ENCODE measurements at places on chromosomes 2 and 18.

GRCh38 chr2:105604938-105605337, 139.8 kb upstream of the NCK2 start:
- no peak for DNase-seq

DNA sequence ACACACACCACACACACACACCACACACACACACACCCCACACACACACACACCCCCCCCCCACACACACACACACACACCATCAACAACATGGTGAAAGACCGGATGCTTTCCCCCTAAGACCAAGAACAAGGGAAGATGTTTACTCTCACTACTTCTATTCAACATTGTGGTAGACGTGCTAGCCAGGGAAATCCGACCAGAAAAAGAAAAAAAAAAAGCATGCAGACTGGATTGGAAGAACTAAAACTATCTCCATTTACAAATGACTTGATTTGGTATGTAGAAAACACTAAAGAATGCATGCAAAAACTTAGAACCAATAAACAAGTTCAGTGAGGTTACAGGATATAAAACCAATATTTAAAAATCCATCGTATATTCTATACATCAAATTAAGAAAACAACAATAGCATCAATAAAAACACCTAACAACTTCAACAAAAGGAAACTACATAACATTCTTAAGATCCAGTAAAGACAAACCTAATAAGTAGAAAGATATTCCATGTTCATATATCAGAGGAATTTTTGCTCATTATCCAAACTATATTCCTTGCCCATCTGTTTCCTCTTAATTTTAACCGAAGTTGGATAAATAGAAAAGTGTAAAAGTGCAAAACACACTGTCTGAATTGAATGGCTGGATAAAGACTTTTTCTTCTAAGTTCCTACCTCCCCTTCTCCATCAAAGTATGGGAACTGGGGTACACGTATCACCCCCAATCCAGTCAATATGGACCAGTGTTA, 51.5 kb upstream of the RNU4ATAC start:
- no peak for DNase-seq

- no peak for DNase-seq
These were observed 15.9 kb downstream of the POLI start for GRCh38 chr18:54284981-54285785.

DNA sequence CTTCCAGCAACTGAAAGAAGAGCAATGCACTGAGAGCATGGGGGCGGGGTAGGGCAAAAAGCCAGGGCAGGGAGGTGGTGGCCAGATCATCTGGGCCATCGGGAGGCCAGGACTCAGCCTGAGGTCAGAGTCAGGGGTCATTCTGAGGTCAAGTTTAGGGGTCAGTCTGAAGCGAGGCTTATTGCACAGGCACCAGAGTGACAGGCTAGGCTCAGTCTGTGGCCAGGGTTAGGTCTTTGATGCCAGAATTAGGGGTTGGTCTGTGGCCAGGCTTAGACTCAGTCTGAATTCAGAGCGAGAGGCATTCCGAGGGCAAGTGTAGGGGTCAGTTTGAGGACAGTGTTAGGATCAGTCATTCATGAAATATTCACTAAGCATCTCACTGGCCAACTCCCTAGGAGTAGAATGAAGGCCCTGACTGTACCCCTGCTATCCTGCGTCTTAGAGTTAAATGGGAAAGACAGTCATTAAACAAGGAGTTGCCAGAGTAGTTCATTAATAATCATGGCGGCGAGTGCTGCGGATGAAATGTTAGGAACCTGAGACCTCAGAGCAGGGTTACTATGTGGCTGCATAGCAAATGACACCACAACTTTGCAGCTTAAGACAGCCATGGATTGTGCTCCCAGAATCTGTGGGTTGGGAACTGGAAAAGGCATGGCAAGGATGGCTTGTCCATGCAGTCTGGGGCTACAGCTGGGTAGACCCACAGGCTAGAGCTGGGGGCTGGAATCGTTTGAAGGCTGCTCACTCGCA, 198.7 kb downstream of the CYP26B1 start:
- DNase-seq: no peak

- no peak for DNase-seq
These were observed 111.6 kb upstream of the LMAN1 start for GRCh38 chr18:59470561-59471121.

DNA sequence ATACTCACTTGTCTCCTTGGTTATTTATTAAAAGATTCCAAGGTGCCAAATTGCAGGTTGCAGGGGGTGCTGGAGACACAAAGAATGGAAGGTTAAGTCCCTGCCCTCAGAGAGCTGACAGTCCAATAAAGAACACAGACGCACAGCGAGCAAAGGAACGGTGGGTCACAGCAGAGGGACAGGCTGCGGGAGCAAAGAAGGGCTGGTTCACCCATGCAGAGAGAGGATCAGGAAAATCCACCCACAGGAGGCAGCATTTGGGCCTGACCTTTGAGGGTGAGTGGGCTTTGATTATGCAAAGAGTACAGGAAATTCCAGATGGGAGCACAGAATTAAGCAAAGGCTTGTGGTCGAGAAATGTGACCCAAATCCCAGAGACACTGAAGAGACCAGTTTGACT, 45.0 kb downstream of the ZBTB7C start:
- no peak for DNase-seq

DNA sequence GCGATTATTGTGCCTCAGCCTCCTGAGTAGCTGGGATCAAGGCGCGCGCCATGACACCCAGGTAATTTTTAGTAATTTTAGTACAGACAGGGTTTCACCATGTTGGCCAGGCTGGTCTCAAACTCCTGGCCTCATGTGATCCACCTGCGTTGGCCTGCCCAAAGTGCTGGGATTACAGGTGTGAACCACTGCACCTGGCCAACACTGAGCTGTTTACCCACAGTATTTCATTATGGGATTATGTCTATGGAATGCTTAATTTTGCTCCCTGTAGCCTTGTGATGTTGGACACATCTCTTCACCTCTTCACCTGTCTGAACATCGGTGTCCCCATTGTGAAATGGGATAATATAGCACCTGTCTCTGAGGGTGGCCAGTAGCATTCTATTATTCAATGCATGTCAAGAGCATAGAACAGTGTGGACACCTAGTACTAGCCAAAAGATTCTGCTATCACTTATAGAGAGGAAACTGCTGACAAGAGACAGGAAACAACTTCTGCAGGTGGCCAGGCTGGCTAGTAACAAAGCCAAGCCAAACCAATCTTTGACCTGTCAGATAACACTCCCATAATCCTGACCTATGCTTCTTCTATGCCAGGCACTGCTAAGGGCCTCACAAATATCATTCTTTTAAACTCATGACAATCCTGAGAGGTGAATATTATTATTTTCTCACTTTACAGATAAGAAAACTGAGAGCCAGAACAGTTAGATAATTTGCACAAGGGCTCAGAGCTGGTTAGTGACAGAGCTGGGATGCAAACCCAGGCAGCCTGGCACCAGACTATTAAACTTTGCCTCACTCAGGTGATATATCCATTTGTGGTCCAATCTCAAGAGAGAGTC, 29.4 kb upstream of the REEP1 start:
- no peak for DNase-seq

- no peak for DNase-seq
These were observed 3.7 kb downstream of the DYM start for GRCh38 chr18:49456794-49457193.

DNA sequence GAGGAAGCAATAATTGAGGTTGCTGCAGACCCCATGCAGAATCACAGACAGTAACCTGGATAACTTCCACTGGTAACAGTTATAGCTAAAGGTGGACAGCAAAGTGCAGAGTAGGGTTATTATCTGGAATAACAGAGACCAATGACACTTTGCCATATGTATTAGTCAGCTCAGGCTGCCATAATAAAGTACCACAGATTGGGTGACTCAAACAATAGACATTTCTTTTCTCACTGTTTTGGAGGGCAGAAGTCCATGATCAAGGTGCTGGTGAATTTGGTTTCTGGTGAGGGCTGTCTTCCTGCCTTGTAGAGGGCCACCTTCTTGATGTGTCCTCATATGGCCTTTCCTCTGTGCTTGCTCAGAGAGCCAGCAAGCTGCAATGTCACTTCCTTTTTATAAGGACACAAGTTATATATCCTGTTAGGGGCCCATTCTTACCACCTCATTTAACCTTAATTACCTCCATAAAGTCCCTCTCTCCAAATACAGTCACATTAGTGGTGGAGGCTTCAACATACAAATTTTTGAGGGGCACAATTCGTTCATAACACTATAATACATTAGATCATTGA, 191.0 kb upstream of the LRP1B start:
- DNase-seq: no peak

- DNase-seq: no peak
These were observed 420.0 kb downstream of the ZEB2 start for GRCh38 chr2:144099780-144100377.

DNA sequence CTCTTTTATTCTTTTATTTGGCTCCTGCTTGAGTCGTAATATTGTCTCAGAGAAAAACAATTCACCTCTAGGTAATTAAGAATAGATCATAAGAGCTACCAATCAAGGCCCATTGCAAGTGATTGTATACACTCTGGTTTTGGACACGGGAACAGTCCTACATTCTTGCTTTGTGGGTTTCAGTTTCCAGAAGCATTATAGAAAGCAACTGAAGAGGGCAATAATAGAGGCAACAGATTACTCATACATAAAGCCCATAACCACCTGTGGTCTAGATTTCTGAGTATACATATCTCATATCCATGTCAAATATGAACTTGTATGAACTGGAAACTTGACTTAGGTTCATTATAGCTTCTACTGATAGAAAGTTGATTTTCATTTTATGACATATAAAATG, 65.4 kb downstream of the DIS3L2 start:
- no peak for DNase-seq

- DNase-seq: no peak
These were observed 554.6 kb downstream of the DSC3 start for GRCh38 chr18:30487962-30488361.

DNA sequence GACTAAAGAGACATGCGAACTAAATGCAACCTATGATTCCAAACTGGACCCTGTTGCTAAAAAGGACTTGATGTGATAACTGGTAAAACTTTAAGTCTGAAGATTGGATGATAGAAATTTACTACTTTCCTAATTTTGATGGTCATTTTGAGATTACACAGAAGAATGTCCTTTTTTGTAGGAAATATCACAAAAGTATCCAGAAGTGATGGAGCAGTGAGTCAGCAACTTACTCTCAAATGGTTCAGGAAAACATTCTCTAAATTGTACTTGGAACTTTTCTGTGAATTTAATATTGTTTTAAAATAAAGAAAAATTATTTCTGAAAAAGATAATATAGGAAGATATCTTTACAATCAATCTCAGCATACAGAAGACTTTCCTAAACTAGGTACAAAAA, 19.9 kb downstream of the MBOAT2 start:
- no peak for DNase-seq

- no peak for DNase-seq
These were observed 9.6 kb downstream of the HOXD8 start for GRCh38 chr2:176138923-176139660.

DNA sequence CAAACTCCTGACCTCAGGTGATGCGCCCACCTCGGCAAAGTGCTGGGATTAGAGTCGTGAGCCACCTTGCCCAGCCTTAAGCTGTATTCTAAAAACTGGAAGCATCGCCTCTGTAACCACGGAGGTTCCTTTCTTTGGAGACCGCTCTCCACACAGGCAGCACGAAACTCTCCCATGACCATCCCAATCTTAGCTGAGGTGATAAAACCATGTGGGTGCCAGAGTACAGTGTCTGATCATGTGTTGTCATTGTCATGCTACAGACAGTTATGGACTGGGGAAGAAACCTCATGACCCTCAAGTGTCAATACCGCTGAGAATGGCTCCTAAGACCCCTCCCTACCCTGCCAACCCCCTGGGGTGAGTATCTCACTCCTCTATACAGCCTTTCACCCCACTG, 41.4 kb upstream of the EPG5 start:
- no peak for DNase-seq

- no peak for DNase-seq
These were observed 38.0 kb upstream of the GPAT2 start for GRCh38 chr2:96072746-96073145.

GRCh38 chr2:226638576-226638975, 161.0 kb downstream of the IRS1 start:
- DNase-seq: no peak

DNA sequence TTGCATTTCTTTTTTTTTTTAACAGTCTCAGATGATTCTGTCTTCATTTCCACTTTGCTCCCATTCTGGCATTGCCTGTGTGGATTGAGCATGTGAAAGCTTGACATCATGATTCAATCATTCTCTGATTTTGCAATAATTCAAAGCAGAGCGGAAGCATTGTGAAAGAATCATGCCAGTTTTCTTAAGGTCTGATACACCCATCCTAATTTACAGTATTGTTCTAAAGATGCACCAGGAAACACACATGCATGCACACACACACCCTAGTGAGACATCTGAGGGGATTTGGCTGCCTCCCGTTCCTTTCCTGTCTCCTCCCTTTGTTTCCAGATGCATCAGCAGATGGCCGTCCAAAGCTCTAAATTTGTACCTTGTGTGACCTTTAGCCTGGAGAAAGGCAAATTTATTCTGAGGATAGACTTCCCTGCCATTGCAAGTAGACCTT, 97.3 kb downstream of the FMNL2 start:
- no peak for DNase-seq

DNA sequence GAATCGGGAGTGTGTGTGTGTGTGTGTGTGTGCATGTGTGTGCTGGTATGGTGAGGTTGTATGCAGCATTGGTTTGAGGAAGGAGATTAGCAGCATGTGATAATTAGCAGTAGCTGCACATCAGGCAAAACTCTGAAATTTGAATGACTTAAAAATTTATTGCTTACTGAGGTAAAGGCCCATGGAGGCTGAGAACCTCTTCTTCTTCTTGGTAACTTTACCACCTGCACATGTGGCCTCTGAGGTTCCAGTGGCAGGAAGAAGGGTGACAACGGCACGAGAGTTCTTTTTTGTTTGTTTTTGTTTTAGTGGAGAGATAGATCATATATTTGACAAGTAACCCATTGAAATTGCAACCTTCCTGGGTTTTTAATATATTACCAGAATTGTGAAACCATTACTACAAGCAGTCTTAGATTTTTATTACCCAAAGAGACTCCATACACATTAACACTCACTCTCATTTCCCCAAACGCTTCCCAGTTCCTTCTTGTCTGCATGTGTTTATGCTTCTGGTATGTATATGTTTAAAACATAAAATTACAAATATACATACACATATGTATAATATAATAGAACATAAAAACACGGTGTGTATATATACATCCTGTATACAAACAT, 292.1 kb downstream of the PTGR3 start:
- DNase-seq: no peak

DNA sequence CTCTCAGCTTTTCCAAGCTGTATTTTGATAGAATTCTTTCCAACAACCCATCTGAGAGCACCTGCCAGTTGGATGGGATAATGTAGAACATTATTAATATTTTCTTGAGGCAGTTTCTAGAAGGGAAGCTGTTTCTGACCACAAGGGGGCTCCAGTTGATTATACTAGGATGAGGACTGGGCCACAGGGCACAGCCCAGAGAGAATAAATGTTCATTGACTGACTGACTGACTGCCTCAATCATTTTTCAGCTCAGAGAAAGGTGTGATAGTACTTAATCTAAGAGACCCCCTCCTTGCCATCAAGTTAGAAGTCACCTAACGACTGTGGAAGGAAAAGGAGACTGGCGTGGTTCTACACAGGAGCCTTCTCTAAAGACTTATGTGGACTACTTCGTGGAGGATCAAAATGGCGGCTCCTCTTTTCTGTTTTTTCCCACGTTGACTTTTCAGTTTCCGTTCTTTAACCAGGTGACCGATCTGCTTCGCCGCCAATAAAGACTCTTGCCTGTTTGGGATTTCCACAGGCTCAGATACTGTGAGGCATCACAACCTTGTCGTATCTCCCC, 31.9 kb upstream of the CREG2 start:
- peak; percentile 36 for DNase-seq
